Neural progenitor cell (in vitro differentiated cells): ENCODE measurements at places on chromosomes 4 and X. TPM values are rescaled to one million over a fixed set of nuclear protein-coding genes. Genes with fewer than 3 reads are reported as not detected.

- no peak overlapping the region for H3K27ac ChIP-seq
- H3K4me1 ChIP-seq: peaks cover 29% of the 10 kb centered on the region
- H3K36me3 ChIP-seq: no peaks in the 10 kb centered on the region
- peak; percentile 81 for DNase-seq
Observed at GRCh38 chr4:173257732-173258717, 76.1 kb downstream of the HMGB2 start.

- no peak overlapping the region for H3K4me3 ChIP-seq
- H3K27me3 ChIP-seq: peaks cover 37% of the 10 kb centered on the region
- no peak overlapping the region for H3K27ac ChIP-seq
- no peak for DNase-seq
- H3K4me1 ChIP-seq: peaks cover 9% of the 10 kb centered on the region
Observed at GRCh38 chr4:8830056-8830455, 41.6 kb downstream of the HMX1 start.

DNA sequence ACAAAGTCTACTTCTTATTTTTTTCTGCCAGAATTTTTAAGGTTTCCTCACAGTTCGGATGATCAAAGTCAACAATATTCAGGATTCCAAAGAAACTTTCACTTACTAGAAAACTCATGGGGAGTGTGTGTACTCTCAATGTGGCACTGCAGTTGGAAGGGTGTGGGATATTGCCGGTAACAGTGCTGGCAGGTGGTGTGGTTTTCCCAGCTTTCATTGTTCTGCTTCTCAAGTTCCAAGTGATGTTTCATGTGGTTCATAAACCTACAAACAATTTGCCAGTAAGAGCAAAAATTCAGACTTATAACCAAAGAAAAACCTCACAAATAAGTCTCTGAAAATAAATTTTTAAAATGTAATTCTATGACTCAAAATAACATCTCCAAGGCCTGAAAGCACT, 39.8 kb downstream of the ZNF280C start:
- no peak for DNase-seq
- no peaks in the 10 kb centered on the region for H3K4me1 ChIP-seq
- no peaks in the 10 kb centered on the region for H3K27me3 ChIP-seq

GRCh38 chr4:137980641-137981040, 261.5 kb downstream of the SLC7A11 start:
- H3K4me1 ChIP-seq: no peaks in the 10 kb centered on the region
- no peaks in the 10 kb centered on the region for H3K36me3 ChIP-seq
- no peak overlapping the region for H3K27ac ChIP-seq
- no peak for DNase-seq

DNA sequence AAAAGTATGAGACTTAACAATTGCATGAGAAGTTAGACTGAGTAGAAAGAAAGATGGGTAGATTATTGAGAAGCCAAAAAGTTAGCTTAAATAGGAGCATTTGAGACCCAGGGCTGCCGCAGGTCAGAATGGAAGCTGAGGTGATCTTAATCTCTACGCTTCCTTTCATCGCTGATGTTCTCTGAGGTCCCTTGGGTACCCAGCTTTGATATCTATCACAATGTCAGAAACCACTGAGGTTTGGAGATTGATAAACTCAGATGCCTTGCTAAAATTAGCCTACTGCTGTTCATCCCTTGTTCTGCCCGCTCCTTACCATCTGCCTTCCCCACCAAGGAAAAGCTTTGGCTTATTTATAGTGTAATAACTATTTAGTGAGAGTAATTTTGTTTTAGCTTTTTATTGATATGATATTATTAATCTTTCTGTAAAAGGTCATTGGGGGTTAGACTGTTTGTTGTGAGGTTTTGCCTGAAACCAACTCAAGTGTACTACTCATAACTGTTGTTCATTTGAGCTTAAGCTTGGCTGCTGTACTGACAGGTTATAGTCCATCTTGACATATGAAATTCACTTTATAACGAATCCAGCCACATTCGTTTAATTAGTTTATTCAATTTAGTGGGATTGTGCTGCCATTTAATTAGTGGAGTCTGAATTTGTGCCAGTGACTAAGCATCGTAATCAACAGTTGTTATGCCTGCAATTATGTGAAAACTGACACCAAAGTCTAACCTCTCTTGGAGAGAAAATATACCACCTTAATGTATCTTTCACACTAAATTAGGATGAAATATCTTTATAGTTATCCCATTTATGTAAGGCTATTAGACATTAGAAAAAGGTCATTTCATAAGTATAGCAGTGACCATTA, 15.1 kb downstream of the MCUB start:
- no peak for DNase-seq
- no peak overlapping the region for H3K27ac ChIP-seq
- no peaks in the 10 kb centered on the region for H3K36me3 ChIP-seq

DNA sequence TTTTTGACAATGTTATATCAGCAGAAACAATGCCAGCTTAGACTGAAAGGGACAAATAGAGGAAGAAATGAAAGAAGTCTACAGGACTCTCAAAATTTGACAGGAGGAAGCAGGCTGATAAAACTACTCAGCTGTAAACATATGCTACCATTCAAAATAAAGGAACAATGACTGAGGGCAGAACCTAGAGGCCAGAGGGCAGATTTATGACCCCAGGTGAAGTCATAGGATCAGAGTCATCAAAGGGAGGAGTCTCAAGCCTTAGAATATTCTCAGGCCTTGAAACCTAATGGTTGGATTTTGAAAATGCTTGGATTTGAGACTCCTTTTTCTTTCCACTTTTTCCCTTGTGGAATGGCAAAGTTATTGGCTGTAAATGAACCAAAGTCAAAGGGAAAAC, 17.0 kb upstream of the SYTL5 start:
- no peaks in the 10 kb centered on the region for H3K4me1 ChIP-seq
- H3K4me3 ChIP-seq: no peak overlapping the region
- H3K27ac ChIP-seq: no peak overlapping the region
- DNase-seq: no peak

DNA sequence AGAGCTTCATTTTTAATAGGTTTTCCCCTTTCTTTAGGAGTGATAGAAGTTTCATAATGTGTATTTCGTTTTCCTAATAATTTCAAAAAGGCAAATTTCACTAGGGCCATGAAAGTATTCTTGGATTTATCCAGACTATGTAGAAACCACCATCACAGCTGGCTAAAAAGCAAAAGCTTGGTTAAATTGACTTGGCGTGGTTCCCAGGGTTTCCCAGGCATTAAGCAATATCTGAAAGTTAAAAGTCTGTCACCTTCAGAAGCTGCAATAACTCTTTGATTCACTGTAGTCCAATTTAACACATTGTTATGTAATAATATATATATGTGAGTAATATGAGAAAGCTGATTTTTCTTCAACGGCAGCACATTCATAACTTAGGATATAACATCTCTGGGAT, 38.3 kb downstream of the NDNF start:
- no peak overlapping the region for H3K27ac ChIP-seq
- H3K27me3 ChIP-seq: no peaks in the 10 kb centered on the region
- DNase-seq: no peak
- H3K4me3 ChIP-seq: no peak overlapping the region

DNA sequence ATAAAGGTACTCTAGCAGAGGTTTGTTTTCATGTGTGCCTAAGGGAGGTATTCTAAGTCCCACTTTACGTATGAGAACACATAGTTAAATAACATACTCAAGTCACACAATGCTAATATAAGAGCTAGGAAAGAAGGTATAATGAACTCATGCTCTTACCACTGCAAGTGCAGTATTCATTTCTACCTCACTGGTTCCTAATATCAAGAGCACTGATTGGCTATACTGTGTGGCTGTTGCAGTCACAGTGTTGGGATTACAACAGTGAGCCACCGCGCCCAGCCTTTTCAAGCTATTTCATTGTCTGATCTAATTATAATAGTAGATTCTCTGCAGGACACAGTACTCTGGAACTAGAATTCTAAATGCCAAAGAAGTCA, 84.0 kb downstream of the PDS5A start:
- no peaks in the 10 kb centered on the region for H3K4me1 ChIP-seq
- peaks cover 42% of the 10 kb centered on the region for H3K36me3 ChIP-seq
- no peak overlapping the region for H3K4me3 ChIP-seq
- no peaks in the 10 kb centered on the region for H3K27me3 ChIP-seq
- DNase-seq: no peak

- H3K27ac ChIP-seq: no peak overlapping the region
- peak; percentile 61 for DNase-seq
- H3K36me3 ChIP-seq: no peaks in the 10 kb centered on the region
- H3K4me1 ChIP-seq: peaks cover 24% of the 10 kb centered on the region
- H3K27me3 ChIP-seq: no peaks in the 10 kb centered on the region
Observed at GRCh38 chr4:7811536-7812191, 128.0 kb downstream of the AFAP1 start.

Gene RAB33A
- 4.4 and 5.1 TPM in 2 replicates for total RNA-seq

Gene EXOC1L
- not detected in 2 replicates for total RNA-seq

Gene SUPT20HL1
- total RNA-seq: not detected in 2 replicates

Gene C4orf36
- 5.7 and 8.6 TPM in 2 replicates for total RNA-seq

Gene PAK3
- total RNA-seq: 8.3 and 12.5 TPM in 2 replicates

Gene SMIM31
- not detected in 2 replicates for total RNA-seq
